Thoracic aorta (tissue), 2 donors: ENCODE measurements at places on chromosomes 7 and 10. TPM values are rescaled to one million over a fixed set of nuclear protein-coding genes. Genes with fewer than 3 reads are reported as not detected.

The FZD8 gene
- total RNA-seq: 12.4 TPM

GRCh38 chr7:76224695-76225094 is 23.0 kb downstream of the SRRM3 start:
- DNase-seq: no peak
- peaks cover 5% of the 10 kb centered on the region for H3K27me3 ChIP-seq
- H3K4me3 ChIP-seq: no peak overlapping the region

The SLC13A1 gene
- not detected for total RNA-seq

The FAM24B gene
- 9.1 TPM for total RNA-seq

The CDCA7L gene
- total RNA-seq: 2.5 TPM

DNA sequence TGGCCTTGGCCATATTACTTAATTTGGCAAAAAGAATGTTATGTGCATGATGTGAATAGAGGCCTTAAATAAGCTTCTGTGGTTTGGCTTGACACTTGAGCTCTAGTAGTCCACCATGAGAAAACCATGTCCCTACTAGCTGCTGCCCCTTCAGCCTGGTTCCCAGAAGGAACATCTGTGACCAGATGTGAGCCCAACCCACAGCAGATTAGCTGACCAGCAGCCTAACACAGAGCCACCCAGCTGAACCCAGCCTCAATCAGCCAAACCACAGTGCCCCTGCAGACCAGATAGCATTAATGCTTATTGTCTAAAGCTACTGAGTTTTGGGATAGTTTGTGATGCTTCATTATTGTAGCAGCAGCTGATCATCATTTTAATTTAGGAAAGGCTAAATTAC is 16.6 kb downstream of the JAZF1 start:
- peaks cover 24% of the 10 kb centered on the region for H3K4me1 ChIP-seq
- H3K27me3 ChIP-seq: no peaks in the 10 kb centered on the region
- H3K27ac ChIP-seq: no peak overlapping the region
- H3K36me3 ChIP-seq: no peaks in the 10 kb centered on the region
- H3K4me3 ChIP-seq: no peak overlapping the region
- DNase-seq: no peak

DNA sequence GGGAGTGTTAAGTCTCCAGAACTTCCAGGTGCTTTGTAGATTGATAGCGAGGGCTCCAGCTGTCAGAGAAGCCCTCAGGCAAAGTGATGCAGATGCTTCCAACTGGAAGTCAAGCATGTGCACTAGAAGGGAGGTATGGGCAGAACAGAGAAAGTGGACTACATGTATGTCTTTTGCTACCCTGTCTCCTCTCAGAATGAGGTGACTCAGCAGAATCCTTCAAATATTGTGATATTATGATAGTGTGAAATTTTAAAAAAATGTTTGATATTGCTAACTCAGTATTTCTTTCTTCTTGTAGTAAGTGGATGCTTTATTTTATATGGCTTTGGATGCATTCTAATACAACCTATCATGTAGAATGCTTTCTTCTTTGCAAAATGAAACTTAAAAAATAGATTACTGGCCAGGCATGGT is 138.9 kb upstream of the SVIL start:
- no peak for DNase-seq
- no peaks in the 10 kb centered on the region for H3K27me3 ChIP-seq
- no peaks in the 10 kb centered on the region for H3K4me1 ChIP-seq
- no peak overlapping the region for H3K4me3 ChIP-seq
- H3K36me3 ChIP-seq: no peaks in the 10 kb centered on the region

The DHX32 gene
- 11.1 TPM for total RNA-seq

GRCh38 chr10:5565671-5566581 is 41.2 kb downstream of the CALML3 start:
- H3K4me3 ChIP-seq: no peak overlapping the region
- no peak overlapping the region for H3K27ac ChIP-seq
- no peaks in the 10 kb centered on the region for H3K36me3 ChIP-seq
- H3K4me1 ChIP-seq: peaks cover 5% of the 10 kb centered on the region

- no peaks in the 10 kb centered on the region for H3K36me3 ChIP-seq
- no peak overlapping the region for H3K4me3 ChIP-seq
- H3K4me1 ChIP-seq: no peaks in the 10 kb centered on the region
- no peak for DNase-seq
Measured at GRCh38 chr7:119196183-119196582, 971.7 kb downstream of the ANKRD7 start.

- no peaks in the 10 kb centered on the region for H3K4me1 ChIP-seq
- no peak for DNase-seq
- no peaks in the 10 kb centered on the region for H3K27me3 ChIP-seq
- no peak overlapping the region for H3K4me3 ChIP-seq
Measured at GRCh38 chr7:29314148-29314547, 119.6 kb downstream of the CHN2 start.
